ENCODE measurements at places on chromosomes 5 and 9.

GRCh38 chr9:96398582-96399324, 15.2 kb upstream of the SLC35D2 start:
- DNase-seq: no peak

DNA sequence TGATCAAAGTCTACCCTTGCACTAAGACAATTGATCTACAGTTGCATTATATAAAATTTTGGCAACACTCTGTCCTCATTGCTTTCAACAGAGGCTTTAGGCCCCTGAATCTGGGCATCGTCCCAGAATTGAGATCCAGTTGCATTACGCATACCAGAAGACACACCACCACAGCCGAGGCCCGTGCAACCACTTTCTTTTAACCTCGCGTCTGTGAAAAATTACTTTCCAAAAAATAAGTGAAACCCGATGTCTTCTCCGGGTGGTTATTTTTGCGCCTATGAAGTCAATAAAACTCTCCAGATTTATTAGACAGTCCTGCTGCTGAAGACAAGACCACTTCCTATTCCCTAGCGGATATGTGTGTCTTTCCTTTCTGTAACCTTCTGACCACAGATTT, 52.1 kb upstream of the NFIB start:
- DNase-seq: no peak

DNA sequence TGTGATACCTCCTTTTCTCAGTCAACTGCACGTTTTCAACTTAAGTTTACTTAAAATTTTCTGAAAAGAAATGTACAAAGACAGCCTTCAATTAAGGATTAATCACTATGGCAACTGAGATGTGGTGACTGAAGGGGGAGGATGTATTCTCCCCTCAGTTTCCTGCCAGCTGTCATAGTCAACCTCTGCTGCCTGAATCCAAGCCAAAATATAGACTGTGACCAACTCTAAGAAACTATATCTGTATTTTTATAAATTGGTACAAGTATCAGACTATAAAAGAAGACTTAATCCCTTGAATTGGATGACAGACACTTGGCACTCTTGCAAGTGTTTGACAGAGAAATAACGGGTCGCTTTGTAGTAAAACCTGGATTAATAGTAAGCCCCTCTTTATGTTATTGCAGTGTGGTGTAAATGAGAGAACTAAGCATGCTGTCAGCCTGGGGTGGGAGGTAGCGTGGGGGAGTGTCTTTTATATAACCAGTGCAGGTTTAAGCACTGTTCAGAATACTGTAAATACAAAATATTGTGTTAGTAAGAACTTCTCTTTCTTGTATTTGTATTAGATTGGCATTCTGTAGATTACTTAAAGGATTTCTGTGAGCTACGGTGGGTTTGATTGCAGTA, 106.4 kb downstream of the ERCC6L2 start:
- no peak for DNase-seq

DNA sequence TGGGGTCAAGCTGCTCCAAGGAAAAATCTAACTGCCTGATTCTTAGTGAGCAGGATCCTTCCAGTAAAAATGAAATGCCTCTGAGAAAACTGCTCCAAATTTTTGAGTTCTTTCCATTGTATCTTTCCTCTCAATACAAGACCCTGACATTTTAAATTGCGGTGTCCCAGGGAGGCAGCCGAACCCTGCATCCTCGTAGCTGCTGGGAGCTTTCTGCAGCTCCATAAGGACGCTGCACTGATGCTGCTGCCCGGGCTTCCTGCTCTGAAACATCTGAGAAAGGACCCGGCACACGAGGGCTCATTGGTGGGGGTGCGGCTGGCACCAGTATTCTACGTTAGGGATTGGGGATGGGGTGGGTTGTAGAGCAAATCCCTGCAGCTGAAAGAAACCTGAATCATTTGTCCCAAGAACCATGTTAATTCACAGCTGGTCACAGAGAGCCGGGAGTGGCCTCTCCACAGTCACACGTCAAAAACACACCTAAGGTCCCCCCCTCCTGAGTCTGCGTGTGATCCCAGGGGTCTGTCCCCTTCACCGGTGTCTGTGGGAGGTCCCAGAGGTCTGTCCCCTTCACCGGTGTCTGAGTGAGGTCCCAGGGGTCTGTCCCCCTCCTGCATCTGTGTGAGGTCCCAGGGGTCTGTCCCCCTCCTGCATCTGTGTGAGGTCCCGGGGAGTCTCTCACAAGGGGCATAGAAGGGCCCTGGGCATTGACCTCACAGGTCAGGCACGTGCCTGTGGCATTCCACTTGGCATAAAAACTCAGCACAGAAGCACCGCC, 63.4 kb upstream of the ZNF354B start:
- DNase-seq: no peak

All from stimulated activated CD4-positive, alpha-beta T cell treated with anti-CD3 and anti-CD28 coated beads, Interleukin-4, amount 100 ng/mL, for 48 hours (primary cell).